RCC 7860 (cell line): ENCODE measurements at places on chromosomes 7 and 10.

- no peak for DNase-seq
Measured at GRCh38 chr7:71851776-71852498, 560.2 kb downstream of the CALN1 start.

GRCh38 chr10:88962336-88962735 is 9.8 kb upstream of the ACTA2 start:
- no peak for DNase-seq

- DNase-seq: no peak
Measured at GRCh38 chr10:14603534-14604102, 171.1 kb downstream of the FAM107B start.

- no peak for DNase-seq
Measured at GRCh38 chr7:108204281-108204796, 74.2 kb upstream of the LAMB4 start.

GRCh38 chr10:69741671-69742355 is 59.9 kb upstream of the COL13A1 start:
- DNase-seq: no peak

- DNase-seq: peak; percentile 49
Measured at GRCh38 chr7:139744768-139745677, 32.8 kb downstream of the HIPK2 start.

DNA sequence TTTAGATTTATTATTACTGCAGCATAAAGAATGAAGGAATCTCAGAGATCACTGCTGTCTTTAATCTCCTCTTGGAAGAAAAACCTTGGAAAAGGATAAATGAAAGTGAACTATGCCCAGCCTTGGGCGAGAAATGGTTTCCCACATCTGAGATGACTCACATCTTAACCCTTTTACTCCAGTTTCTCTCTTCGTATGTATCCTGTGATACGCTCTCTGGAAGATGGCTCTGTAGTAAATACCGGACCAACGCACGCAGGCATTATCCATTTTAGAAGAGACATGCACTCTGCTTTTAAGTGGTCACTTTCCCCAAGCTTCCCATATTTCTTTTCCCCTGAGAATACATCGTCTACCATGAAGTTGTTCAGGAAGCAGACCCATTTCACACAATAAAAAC is 207.3 kb upstream of the BMPER start:
- peak; percentile 50 for DNase-seq

DNA sequence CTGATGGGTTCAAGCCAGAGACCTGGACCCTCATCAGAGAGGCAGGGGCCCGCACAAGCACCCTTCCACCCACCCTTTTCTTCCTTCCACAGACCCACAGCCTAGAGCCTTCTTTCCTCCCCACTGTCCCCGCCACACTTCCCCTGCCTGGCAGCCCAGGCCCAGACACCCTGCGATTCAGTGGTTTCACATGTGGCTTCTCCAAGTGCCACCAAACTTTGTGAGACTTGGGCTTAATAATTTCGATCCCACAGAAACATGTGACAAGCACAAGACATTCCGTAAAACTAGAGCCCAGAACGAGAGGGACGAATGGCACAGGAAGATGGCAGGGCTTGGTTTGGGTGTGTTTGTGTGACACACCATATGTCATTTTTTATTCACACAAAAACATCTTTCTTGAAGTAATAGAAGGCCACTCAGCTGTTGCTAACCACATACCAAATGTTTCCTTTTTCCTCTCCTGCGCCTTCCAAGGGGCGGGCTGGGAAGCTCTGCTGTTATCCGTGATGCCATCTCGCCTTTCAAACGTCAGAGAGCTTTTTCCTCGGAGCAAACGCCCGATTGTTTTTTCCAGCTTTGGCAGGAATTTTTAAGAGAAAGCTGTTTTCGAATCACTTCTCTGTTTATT is 162.9 kb downstream of the GRK5 start:
- DNase-seq: no peak

DNA sequence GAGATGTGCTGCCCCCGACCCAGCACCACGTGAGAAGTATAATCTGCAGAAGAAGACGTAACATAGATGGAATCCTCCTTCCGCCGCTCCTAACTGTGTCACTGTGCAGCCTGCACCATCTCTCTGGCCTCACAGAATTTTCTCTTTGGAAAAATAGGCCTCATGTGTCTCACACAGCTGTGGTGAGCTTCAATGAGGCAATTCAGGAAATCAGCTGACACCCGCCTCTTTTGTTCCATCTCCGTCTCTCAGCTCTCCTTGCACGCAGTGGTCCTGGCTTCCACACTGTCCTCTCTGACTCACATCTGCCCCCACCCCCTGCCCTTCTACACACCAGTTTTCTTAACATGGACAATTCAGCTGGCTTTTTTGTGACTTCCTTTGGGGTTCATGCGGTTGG is 7.2 kb downstream of the C10orf90 start:
- DNase-seq: no peak

DNA sequence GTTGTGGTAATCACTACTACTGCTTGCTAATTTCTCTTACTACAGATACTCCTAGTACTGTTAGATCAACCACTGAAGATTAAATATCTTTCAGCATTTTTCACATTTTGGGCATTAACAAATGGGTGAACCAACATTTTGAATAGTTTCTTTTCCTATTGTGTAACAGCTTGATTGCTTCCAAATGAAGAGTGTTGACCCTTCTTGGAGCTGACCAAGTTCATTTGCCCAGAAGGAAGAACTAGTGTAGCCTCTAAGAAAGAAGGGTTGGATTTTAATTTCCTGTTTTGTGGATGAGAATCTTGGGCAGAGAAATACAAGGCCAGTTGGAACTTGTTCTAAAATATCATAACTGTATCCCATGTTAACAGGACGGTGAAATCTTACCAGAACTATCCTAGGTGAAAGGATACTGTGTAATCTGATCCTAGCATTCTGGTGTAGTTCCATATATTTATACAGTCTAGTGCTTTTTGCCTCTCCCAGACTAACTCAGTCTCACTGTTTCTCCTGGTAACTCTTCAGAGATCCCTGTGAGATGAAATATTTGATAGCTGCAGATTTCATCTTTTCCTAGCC is 37.3 kb downstream of the SND1 start:
- DNase-seq: no peak

- DNase-seq: no peak
Measured at GRCh38 chr7:78792006-78792405, 661.5 kb downstream of the MAGI2 start.

DNA sequence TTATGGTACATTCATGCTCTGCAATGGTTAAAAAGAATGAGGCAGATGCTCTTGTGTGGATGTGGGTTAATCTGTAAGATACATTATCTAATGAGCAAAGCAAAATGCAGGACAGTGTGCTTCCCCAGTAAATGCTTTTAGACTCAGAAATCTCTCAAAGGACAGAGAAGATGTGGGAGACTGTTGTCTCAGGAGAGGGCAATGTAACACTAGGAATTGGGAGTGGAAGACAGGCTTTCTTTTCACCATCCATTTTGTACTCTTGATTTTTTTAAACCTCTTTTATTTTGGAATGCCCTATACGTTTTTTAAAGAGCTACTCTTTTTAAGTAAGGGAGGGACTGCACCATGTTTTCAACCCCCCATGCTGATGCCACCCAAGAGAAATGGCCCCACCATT is 77.5 kb upstream of the ADAM12 start:
- no peak for DNase-seq

DNA sequence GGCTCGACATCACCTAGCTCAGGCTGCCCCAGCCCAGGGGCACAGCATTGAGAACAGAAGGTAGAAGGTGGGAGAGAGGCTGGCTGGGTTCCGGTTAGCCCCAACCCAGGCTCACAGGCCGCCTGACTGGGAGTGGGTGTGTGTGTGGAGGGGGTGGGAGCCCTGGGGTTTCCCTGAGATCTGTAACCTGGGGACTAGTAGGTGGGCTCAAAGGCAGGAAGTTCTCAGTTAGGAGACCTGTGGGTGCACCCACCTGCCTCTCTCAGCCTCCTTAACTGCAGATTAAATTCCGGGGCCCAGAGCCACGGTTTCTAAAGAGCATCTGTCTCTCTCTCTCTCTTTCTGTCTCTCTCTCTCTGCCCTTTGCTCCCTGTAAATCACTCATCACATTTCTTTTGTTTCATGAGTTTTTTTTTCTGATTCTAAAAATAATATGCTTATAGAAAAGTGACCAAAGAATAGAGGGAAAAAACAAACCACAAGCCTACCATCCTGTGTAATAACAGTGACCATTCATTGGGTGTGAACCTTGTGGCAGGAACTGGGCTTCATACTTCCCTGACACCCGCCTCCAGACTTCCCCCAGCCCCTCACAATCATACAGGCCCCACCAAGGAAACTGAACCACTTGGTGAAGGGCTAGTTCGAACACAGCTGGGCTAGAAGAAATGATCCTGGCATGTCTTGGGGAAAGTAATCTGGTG is 83.4 kb upstream of the SMNDC1 start:
- no peak for DNase-seq

DNA sequence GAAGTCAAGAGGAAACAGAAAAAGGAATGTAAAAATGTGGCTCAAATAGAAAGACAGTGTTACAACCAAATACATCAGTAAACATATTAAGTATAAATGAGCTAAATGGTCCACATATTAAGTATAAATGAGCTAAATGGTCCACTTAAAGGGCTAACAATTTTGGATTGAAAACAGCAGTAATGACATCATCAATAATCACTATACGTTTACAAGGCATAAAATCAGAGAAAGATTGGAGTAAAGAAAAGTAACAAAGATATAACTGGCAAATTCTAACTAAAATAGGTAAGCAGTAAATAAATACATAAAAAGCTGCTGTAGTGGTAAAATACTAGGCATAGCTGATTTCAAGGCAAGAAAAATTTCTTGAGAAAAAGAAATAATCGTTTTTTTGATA is 1298.4 kb upstream of the CELF2 start:
- no peak for DNase-seq

DNA sequence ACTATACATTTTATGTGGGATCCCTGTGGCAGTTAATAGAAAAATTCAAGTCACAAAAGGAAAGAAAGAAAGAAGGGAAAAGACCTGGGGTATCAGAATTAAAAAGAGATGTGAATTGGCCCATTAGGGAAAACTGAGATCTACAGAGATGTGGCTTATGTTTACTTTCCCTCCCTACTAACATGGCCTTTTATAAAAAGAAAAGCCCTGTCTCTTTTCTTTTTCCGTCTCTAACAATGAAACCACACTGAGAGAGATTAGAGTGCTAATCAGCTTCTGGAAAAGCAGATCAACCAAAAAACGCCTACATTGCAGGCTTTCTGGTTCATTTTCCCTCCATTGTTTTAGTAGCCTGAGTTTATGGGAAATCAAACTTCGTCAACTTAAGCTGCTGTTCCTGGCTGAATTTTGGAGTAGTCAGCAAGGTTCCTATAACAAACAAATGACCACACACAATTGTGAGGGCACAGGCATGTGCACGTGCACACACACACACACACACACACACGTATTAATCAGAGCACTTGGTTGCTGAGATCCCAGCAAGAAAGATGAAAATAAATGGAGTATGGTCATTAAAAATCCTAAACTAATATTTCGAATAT is 235.1 kb downstream of the SORCS1 start:
- no peak for DNase-seq

DNA sequence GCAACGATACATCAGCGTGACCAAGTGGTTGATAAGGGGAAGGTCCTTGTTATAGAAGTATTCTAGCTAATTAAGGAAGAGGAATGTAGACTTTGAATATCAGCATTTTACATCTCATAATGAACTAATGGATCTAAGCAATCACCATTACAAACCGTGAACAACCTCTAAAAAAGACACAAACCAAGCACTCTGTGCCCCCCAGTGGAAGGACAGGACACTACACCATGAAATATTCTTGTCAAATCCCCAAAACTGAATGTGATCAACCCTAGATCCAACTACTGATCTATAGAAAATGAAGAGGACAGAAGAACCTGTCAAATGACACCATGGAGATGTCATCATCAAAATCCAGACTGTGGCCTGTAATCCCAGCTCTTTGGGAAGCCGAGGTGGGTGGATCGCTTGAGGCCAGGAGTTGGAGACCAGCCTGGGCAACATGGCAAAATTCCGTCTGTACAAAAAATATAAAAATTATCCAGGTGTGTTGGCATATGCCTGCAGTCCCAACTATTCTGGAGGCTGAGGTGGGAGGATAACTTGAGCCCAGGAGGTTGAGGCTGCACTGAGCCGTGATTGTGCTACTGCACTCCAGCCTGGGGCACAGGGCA is 111.3 kb upstream of the CARD11 start:
- peak; percentile 40 for DNase-seq

- DNase-seq: no peak
Measured at GRCh38 chr7:111029574-111030251, 61.2 kb upstream of the LRRN3 start.

- peak; percentile 16 for DNase-seq
Measured at GRCh38 chr7:30671793-30672465, 10.3 kb downstream of the CRHR2 start.

- DNase-seq: no peak
Measured at GRCh38 chr10:97062456-97062855, 123.3 kb downstream of the SLIT1 start.

- DNase-seq: no peak
Measured at GRCh38 chr7:157980774-157981173, 606.8 kb downstream of the PTPRN2 start.

DNA sequence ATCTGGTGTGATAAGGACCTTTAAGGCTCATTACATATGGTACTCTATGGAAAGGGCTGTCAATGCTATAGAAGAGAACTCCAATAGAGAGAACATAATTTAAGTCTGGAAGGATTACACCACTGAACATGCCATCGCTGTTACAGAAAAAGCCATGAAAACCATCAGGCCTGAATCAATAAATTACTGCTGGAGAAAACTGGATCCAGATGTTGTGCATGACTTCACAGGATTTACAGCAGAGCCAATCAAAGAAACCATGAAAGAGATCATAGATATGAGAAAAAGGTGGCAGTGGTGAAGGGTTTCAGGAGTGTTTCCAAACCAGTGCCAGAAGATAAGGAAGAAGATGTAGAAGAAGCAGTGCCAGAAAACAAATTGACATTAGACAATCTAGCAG is 18.9 kb upstream of the GPR22 start:
- no peak for DNase-seq

DNA sequence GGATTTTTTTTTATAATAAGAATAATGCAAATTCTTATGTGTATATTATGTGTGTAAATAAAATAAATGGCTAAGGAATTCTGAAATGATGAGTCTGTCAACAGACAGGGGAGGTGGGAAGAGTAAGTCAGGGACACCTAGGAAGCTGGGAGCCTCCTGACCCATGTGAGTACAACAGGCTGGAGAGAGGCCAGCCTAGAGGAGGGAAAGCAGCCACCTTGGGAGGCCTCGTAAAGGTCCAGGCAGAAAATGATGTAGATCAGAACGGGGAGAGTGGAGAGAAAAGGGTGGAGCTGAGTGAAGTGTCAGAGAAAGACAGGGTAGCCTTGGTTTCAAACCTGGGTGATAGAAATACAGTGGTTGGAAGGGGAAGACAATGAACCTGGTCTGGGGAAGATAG is 6.9 kb downstream of the NRAP start:
- no peak for DNase-seq

- DNase-seq: no peak
Measured at GRCh38 chr7:70506434-70506833, 625.5 kb upstream of the GALNT17 start.
